CD4-positive, alpha-beta T cell treated with Interleukin-4 for 1 hour (primary cell): ENCODE measurements at places on chromosomes 4 and X.

DNA sequence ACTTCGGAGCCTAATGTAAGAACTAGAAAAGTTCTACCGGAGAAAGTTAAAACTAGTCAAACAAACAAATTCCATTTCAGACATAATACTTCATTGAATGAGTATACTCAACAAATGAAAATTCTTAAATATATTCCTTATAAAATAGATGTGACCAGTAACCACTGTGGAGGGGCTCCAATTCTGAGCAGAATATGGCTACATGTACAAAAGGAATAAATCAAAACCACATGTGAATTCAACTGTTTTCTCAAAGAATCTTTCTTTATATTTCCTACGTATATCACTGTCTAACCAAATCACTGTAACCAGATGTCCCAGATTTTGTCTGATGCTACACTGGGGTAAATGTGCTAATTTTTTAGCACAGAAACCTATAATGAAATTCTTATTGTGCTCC lies 49.0 kb downstream of the HTN1 start:
- DNase-seq = no peak

- peak; percentile 89 for DNase-seq
Observed at GRCh38 chrX:103687073-103687695, 685 bp upstream of the MORF4L2 start.

GRCh38 chr4:83723609-83724008 lies 187.7 kb downstream of the GPAT3 start:
- DNase-seq = no peak

GRCh38 chr4:147327322-147327721 lies 153.6 kb upstream of the EDNRA start:
- DNase-seq = no peak

DNA sequence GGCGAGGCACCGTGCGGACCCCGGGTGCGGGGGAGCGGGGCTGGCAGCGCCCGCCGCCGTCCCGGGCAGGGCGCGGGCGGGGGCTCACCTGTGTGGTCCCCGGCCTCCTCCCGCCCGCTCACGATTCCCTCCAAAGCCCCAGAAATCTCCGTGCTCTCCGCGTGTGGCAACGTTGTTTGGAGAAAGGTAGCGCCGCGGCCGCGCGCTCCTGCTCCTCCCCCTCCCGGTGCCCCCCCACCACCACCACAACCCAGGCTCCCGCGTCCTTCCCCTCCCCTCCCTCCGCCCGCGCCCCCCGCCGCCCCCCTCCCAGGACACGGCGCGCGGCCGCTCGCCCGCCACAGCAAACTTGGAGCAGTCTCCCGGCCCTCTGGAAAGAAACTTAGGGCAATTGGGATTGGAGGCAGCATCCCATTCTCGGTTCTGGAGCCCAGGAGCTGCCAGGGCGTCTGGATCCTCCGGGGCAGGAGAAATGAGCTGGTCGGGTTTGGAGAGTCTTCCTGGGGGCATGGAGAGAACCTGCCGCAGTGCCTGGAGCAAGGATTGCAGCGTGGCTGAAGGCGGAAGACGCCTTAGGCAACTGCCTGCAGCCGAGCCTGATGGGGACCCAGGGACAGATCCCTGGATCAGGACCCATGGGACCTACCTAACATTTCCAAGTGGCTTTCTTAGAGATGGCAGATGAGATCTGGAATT lies 855 bp downstream of the KLF3 start:
- peak; percentile 49 for DNase-seq

DNA sequence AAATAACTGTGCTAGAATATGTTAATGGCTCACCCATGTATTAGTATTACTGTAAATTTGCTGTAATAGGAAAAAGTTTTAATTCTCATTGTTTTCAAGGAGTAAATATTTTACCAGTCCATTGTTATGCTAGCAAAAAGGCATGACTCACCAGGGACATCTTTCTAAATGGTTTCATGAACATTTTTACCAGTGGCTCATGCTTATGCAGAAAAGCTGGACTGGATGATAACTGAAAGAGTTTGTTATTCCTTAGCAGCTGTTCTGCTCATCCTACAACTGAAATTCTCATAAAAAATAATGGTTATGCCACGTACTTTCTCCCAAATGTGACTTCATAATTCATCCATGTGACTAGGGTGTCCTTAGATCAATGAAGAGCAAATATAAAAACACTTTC lies 111.9 kb upstream of the PCDH18 start:
- DNase-seq = no peak

GRCh38 chr4:7698584-7698983 lies 241.1 kb downstream of the AFAP1 start:
- no peak for DNase-seq

DNA sequence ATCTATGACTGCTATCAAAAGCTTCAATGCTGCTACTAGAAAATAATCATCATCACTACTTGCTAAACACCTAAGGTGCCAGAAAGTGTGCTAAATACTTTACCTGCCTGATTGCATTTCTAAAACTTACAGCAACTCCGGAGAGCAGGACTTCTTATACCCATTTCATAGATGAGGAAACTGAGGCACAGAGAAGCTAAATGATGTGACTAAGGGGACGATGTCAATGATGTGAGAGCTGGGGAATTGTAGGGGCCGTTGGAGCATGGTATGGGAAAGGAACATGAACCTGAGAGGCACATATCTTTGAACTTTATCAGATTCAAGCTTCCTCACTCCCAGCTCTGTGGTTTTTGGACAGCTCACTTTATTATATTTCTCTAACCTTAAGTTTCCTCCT lies 38.7 kb downstream of the CCKAR start:
- DNase-seq = no peak

- no peak for DNase-seq
Observed at GRCh38 chrX:15913146-15913545, 58.5 kb upstream of the AP1S2 start.

GRCh38 chrX:47634871-47635575 lies 5.3 kb upstream of the CFP start:
- DNase-seq = no peak

DNA sequence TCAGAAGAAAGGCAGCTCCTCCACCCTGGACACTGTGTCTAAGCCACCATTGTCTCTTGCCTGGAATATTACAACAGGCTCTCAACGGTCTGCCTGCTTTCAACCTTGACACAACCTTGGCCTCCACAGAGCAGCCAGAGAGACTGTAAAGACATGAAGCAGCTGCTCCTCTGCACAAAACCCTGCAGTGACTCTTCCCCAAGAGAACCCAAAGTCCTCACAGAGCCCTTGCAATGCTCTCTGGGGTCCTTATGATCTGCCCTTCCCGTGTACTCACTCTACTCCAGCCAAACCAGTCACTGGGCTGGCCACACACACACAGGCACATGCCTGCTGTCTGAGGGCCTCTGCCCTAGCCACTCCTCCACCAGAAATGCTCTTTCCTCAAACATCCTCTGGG lies 75.9 kb upstream of the CPEB2 start:
- DNase-seq = no peak

DNA sequence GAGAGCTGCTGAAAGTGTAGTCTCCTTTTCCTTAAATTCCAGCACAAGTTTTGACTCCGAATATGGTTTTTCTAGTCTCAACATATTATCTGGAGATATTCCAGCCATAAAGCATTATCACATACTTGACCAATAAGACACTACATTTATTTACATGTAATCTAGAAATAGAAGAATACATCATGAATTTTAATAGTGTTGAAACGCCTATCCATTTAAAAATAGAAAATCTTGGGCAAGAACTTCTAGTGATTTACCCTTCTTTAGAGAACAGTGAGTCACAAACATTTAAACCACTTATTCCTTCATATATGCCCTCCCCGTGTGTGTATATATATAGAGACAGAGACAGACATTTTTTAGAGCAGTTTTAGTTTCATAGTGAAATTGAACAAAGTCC lies 161.5 kb downstream of the SOWAHB start:
- DNase-seq = no peak

DNA sequence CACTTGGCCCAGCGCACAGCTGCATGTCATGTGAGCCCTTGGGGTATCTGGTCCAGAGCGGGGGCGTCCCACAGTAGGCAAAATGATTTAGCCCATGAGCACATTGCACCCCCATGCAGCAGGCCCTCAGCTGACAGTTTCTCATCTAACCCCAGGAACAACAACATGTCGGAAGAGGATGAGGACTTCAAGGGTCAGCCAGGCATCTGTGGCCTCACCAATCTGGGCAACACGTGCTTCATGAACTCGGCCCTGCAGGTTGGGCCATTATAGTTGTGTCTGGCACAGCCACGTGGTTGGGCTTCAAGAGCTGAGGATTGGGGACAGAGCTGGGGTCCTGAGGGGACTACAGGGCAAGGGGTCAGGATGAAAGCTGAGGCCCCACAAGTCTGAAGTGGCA lies 7.8 kb downstream of the USP11 start:
- DNase-seq = no peak

DNA sequence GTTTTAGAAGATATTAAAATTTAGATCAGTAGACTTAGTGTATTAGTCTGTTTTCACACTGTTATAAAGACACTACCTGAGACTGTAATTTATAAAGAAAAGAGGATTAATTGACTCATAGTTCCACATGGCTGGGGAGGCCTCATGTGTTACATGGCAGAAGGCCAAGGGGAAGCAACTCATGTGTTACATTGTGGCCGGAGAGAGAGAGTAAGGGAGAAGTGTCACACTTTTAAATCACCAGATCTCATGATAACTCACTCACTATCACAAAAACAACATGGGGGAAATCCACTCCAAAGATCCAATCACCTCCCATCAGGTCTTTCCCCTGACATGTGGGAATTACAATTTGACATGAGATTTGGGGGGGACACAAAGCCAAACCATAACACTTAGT lies 1159.7 kb upstream of the PCDH7 start:
- no peak for DNase-seq

DNA sequence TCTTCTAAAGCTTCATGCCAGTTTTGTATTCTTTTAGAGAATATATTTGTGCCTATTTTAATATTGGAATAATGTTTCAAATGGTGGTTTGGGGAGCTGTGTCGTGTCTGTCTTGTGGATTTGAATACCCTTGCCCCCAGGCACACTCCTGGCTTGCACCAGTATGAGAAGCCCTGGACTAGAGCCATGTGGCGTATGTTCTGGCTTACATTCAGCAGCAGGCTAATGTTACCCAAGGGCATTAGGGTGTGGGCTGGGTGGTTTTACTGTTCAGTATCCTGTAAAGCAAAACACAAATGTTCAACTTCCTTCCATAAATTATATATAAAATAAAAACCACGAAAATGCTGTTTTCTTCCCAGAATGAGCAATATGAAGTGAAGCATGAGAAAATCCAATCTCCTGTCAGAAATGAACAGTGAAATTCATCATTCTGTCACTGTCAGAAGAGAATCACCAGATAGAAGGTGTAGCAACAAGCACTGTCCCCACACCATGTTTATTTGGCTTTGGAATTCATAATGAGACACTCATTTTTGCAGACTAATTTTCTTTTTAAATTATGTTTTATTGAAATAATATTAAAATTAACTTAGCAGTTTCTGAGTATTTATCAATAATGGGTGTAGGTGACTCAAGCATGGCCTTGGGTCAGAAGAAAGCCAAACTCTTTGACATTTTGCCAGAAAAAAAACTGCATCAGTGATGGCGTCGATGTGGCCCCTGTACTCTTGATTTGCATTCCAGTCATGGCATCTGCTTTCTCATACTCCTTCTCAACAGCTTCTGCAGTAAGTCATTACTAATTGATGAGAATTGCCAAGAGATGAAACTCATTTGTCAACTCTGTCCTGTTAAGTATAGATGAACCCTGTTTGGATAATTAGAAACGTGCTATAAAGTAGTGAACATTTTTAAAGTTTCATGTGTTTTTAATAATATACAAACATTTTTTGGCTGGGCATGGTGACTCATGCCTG lies 43.8 kb downstream of the WWC2 start:
- no peak for DNase-seq

GRCh38 chrX:43504394-43504793 lies 151.7 kb upstream of the MAOA start:
- DNase-seq = no peak

- DNase-seq = no peak
Observed at GRCh38 chrX:68928401-68928800, 99.6 kb downstream of the EFNB1 start.

DNA sequence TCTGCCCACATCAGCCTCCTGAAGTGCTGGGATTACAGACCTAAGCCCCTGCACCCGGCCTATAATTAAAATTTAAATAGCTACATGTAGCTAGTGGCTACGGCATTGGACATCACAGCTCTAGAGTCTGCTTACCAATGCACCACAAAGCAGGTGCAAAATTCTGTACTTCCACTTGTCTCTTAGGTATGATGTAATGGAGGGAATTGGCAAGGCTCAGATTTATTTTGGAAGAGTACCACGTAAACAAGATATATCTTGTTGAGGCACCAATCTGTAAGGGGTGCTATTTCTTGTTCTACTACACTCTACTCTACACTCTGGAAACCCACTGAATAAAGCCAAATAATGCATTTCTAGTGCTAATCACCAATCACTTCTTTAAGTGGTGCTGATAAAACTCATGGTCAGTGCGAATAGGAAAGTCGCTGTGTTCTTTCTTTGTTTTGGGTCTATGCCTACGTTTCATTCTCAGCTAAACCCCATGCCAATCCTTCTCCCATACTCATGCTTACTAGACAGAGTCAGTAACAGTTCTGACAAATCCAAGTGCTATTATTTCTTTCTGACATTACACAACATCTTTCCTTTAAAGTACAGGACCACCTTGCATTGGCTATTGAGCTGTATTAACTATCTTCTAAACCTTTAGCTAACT lies 92.3 kb downstream of the GC start:
- DNase-seq = no peak

DNA sequence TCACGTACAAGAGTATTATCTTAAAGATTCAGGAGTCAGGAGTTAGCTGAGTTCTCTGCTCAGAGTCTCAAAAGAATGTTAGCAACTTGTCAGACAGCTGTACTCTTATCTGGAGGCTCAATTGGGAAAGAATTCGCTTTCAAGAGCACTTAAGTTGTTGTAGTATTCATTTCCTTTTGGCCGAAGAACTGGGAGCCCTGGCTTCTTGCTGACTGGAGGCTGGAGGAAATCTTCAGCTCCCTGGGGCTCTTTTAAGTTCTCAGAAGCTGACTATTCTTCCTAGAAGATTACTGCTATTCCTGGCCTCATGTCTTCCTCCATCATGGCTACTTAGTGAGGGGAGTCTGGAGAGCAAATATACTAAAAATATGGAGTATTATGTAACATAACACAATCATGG lies 587.2 kb downstream of the EPHA5 start:
- no peak for DNase-seq
